ENCODE measurements at places on chromosomes 4 and X.
A peak's percentile ranks its signal among the peaks of the same experiment; 100 is the strongest.

GRCh38 chr4:53620956-53621355, 29.7 kb upstream of the LNX1 start:
- DNase-seq: no peak

- no peak for DNase-seq
Measured at GRCh38 chr4:150875367-150875766, 139.7 kb downstream of the LRBA start.

- no peak for DNase-seq
Measured at GRCh38 chrX:66684196-66684595, 45.3 kb upstream of the EDA2R start.

DNA sequence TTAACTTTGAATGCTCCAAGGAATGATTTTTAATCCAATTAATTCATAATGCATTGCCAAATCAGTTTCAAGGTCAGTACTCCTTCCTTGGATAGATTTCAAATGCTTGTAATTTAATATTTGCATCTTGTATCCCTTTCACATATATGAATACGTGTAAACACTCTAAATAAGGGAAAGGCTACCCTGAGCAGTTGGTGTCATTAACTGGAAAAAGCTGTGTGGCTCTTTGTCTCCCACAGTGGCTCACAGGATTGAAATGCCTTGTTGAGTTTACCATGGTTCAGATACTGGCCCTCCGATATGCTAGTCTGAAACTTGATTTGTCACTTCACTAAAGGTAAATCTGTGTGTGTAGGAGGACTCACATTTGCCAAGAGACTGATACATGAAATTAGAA, 16.7 kb upstream of the ACOT9 start:
- no peak for DNase-seq

- peak; percentile 18 for DNase-seq
Measured at GRCh38 chrX:65932173-65933084, 107.5 kb downstream of the VSIG4 start.

GRCh38 chrX:154348646-154349358, 25.6 kb downstream of the FLNA start:
- DNase-seq: no peak

DNA sequence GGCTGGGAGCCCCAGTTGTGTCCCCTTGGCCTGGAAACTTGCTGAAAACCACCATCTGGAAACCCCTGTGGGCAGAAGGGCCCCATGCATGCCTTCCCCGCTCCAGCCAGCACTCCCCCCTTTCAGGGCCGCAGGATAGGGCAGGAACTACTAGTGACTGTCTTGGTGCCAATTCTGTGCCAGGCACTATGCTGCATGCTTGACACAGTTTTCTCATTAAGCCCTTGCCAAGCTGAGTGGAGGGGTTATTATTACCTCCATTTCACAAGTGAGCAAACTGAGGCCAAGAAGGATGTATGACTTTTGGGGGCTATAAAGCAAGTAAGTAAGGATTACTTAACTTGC, 73.6 kb upstream of the PJA1 start:
- DNase-seq: no peak

DNA sequence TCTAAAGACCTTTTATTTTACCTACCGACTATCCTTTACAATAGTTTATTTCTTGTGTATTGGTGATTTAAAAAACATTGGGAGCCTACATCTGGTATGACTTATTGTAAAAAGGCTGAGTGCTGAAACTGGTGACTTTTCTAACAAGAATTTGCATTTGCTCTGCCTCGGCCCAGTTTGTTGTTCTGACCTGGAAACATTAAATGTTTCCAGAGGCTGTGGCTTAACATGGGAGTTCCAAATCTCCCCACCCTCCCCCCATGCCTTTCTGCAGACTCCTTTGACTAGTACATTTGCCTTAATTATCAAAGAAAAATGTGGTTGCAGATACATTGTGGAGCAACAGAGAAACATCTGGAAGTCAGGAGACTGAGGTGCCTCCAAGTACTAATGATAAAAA, 39.8 kb downstream of the SPCS3 start:
- DNase-seq: no peak

Data from T-helper 2 cell treated with Interferon-gamma antibody and Interleukin-4, amounts not matched to agents 5 μg/mL and 100 μg/mL, for 36 hours (primary cell).